Stimulated activated CD8-positive, alpha-beta memory T cell treated with anti-CD3 and anti-CD28 coated beads, Interleukin-15, amount 100 ng/mL, for 1 hour (primary cell): ENCODE measurements at places on chromosomes 7 and 10.

- no peak for DNase-seq
Observed at GRCh38 chr10:89904755-89905154, 203.4 kb downstream of the KIF20B start.

GRCh38 chr10:107856047-107856315 is 691.5 kb upstream of the SORCS1 start:
- DNase-seq = no peak

DNA sequence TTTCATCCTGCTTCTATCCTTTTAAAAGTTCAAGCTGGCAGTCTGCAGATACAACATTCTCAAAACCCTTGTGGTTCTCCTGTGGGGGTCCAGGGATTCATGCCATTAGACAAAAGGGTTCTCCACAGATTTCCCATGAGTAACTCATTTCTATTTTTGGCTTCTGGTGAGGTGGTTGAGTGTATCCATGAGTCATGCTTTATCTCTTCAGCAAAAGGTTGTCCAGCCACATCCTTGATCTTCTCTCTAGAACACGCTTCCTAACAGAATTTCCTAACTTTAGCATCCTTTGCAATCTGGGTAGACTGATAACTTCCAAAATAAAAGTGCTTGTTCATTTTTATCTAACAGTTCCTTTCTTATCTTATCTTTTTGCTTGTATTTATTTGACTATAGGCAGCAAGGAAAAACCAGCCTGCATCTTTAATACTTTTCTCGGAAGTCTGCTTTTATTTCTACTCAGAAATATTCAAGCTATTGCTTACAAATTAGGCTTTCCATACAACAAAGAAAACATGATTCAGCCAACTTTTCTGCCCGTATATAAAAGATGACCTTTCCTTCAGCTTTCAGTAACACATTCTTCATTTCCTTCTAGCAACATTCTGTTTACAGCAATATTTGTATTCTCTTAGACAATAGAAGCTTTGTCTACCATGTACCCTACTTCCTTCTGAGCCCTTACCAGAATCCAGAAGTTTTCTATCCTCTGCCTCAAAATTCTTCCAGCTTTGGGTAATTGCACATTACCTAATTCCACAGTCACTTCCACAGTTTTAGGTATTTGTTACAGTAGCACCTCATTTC is 79.3 kb upstream of the IL6 start:
- DNase-seq = no peak

GRCh38 chr7:157183832-157184231 is 45.1 kb downstream of the UBE3C start:
- no peak for DNase-seq

GRCh38 chr10:58456179-58456578 is 56.5 kb upstream of the BICC1 start:
- no peak for DNase-seq

- DNase-seq = no peak
Observed at GRCh38 chr10:34941471-34942357, 126.6 kb upstream of the PARD3 start.

DNA sequence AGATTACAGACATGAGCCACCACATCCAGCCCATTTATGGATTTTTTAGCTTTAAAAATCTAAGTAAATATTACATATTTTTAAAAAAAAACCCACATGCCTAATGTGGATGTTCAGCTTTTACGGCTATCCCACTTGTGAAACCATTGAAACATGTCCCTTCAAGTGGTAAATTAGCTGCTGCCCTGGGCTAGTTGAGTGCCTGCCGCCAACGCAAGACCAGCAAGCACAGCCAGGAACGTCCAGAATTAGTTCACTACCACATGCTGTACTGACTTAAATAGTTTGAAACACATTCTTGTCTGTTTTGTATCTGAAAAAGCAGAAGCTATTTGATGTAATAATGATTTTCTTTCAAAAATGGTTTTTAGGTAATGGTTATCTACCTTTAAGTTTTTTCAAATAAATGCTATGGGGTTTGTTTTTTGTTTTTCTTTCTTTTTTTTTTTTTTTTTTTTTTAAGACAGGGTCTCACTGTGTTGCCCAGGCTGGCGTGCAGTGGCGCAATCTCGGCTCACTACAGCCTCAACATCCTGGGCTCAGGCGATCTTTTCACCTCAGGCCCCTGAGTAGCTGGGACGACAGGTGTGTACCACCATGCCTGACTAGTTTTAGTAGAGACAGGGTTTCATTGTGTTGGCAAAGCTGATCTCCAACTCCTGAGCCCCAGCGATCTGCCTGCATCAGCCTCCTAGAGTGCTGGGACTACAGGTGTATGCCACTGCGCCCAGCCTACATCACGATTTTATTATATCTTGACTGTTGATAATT is 57.0 kb downstream of the KLRG2 start:
- DNase-seq = no peak

DNA sequence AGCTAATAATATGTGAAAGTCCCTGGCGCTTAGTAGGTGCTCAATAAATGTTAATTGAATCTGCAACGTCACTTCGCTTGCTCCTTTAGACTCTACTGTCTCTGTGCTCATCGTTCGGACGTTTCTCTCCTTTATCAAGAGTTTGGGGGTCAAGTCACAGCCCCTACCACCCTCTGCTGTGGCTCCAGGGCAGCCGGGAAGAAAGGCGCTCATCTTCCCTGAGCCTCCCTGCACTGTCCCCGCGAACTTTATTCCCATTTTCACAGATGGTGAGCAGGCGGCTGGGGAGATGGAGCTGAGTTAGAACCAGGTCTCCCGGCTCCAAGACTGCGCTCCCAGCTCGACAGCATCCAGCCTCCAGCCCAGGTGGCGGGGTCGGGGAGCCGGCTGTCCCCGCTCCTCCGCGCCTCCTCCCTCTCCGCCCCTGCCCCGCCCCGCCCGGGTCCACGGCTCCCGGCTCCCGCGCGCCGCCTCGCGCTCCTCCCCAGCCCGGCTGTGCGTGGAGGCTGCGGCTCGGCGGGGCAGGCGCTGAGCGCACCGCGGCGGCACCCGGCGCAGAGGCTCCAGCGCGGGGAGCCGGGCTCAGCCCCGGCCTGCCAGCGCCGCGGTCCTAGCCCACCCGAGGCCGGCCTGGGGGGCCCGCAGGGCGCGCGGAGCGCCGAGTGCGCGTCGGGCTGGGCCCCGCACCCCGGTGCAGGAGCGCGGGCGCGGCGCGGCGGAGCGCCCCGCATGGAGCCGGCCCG is at the start of gene CLEC2L:
TSS of gene CLEC2L (plus strand) at position 487 of the 743 bp plus-strand sequence. CDS start at position 730, 243 bp downstream.
- DNase-seq = no peak

GRCh38 chr7:35848725-35849124 is 47.9 kb downstream of the SEPTIN7 start:
- DNase-seq = no peak

DNA sequence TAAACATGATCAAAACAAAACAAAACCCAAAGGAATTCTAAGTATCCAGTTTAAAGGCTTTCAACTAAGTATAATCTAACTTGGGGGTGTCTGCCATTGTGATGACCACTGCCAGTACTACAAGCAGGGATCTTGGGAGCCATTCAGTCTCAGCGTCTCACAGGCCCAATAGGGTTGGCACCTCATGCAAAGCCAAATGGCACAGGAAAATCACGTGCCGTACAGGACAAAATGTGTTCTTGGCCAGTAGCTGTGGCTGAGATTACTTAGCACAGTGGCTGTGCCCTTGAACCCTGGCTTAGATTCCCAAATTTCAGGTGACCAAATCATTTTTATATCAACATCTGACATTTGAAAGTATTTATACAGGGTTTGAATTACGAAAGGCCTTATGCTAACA is 50.0 kb downstream of the DLD start:
- DNase-seq = no peak

DNA sequence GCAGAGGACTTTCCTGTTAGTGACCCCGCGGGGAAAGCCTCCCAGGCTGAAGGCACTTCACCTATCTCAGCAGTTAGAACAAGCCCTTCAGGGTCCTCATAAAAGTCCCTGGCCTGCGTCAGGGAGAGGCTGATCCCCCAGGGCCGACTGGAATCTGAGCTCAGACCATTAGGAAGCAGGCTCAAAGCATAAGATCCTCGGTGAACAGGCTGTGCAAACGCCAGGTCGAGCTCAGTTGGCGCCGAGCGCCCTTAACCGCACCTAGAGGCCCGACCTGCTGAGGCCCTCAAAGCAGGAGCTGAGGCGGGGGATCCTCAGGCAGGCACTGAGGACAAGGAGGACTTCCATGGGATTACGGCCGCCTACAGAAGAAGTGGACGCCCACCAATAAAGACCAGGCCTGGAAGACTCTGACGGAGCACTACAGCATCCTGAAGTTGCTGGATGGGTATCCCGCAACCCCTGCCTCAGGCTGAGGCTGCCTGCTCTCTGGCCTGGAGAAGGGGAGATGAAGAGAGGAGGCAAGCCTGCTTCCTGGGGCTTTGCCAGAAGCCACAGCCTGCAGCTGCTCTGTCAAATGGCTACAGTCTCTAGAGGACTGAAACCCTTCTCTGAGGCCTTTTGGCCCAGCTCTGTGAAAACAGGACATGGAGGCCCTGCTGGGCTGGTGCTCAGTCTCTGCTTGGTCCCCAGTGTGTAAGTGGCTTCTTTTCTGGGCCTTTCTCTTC is 29.9 kb downstream of the LIPJ start:
- DNase-seq = no peak

DNA sequence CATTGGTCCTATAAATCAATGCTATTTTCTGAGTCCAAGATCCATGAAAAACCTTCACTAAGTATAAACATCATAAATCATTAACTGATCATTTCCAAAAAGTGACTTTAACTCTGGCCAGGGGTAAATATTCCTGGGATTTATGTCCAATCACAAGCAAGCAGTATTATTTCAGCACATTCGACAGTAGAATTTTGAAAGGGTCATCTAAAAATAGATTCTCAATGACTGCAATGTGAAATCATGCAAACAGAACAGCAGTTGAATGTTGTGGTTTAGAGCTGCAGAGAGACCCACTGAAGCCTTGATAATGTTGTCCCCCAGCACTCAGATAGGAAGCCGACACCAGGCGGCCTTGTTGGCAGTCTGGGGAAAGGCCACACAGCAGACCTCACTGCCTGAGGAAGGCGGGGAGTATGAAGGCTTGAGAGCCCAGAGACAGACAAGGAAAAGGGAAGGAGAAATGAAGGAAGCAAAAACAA is 38.1 kb downstream of the FAM107B start:
- DNase-seq = no peak

DNA sequence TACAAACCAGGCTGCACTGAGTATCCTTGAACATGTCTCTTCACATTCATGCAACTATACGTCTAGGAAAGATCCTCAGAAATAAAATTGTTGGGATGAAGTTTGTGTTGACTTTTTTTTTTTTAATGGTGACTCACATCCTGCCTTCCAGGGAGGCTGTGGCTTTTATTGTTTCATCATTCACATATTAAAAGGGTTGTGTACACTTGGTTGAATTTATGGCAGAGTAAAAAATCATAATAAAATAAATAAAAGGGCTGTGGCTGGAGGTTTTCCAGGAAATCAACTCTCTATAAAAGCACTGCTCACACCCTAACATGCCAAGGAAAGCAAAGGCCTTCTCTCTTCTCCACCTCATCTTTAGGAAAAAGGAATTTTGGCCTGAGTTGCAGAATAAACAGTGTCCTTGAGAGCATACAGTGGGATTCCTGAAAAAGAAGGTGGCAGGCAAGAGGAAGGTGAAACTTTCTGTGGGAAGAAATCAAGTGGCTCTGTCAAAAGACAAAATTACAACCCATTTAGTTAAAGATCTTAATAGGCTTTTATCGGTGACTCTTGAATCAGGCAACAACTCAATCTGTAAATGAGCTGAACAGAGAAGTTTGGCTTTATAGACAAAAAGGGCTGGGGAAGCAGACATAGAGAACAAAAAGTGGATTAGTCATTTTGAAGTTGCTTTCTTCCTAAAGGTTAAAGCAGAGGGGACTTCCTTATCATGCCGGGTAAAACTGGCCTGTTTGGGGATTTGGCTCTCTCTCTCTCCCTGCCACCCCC is 41.6 kb upstream of the FHIP2A start:
- no peak for DNase-seq

GRCh38 chr7:157375410-157375809 is 38.6 kb downstream of the DNAJB6 start:
- no peak for DNase-seq

- no peak for DNase-seq
Observed at GRCh38 chr7:116293139-116293538, 82.8 kb downstream of the TES start.

DNA sequence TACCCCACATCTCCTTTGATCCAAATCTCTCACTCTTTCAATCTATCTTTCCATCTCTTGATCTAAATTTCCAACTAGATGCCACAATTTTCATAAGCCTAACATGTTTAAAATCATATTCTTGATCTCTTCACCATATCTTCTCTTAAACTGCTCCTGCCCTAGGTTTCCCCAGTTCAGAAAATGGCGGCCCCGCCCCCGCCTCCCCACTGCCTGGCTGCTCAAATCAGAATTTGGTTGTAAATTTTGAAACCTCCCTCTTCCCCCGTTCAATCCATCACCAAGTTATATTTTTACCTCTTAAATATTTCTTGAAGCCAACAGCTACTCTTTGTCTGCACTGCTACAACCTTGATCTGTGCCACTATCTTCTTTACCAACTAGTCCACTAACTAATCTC is 27.3 kb upstream of the PRTFDC1 start:
- no peak for DNase-seq

GRCh38 chr7:21543528-21544302 is 876 bp downstream of the DNAH11 start:
- DNase-seq = no peak

DNA sequence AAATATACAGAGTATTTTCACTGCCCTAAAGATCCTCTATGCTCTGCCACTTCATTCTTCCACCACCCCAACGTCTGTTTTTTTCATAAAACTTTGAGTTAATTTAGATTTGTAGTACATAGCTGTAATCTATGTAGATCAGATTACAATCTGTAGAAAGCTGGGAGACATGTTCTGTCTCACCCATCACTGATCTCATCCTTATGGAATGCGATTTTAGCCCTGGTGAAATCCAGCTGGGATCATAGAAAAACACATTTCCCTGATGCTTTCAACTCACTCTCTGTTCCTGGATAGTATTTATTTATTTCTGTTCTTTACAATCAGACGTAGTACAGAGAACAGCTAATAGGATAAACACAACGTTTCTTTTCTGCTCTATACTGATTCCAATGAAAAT is 521.0 kb downstream of the KIF20B start:
- no peak for DNase-seq

DNA sequence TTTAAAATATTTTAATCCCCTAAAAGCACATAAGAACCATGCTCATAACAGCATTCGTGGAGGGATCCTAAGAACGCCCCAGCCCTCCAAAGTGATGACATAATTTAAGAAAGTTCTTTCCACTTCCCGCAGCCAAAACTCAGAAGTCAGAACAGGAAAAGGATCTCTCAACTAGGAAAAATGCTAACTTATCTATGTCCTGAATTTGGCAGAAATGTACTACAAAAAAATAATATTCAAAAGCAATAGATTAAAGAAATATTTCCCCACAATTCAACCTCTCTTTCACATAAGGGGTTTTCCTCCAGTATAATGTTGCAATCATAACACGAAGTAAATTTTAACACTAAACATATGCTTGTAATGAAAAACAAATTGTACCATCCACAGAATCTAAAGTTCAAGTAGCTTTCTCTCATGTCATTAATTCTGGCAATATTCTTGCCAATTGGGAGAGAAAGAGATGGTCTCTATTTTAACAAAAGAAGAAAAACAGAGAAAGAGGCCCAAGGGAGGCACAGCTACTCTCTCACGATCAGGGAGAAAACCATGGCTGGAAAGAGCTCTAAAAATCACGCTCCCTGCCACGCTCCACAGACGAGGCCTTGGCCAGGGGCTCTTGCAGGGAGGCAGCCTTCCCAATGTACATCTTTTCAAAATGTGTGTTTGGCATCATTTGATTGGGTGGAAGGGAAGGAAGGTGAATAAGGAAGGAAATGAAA is 22.9 kb downstream of the ASB13 start:
- DNase-seq = no peak

GRCh38 chr10:3002304-3002703 is 65.0 kb upstream of the PFKP start:
- no peak for DNase-seq
